Left renal cortex interstitium (tissue), 4 donors: ENCODE measurements at places on chromosomes 16 and 17.

- DNase-seq: no peak
Observed at GRCh38 chr17:47219621-47220475, 10.7 kb downstream of the MYL4 start.

DNA sequence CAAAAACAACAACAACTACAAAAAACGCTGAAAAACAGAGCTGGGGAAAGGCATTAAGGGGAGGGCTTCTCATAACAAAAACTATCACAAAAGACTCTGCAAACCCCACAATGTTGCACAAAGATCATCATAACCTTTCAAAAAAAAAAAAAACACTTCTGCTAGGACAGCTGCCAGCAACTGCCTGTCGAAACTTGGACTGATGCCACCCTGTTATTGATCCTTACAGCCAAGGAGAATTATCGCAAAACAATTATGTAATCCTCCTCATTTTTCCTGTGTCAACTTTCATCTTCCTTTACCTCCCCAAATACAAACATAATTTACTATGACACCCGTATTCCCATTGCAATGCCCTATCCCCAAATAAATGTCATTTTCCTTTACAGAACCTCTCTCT is 9.3 kb downstream of the CCDC40 start:
- DNase-seq: no peak

DNA sequence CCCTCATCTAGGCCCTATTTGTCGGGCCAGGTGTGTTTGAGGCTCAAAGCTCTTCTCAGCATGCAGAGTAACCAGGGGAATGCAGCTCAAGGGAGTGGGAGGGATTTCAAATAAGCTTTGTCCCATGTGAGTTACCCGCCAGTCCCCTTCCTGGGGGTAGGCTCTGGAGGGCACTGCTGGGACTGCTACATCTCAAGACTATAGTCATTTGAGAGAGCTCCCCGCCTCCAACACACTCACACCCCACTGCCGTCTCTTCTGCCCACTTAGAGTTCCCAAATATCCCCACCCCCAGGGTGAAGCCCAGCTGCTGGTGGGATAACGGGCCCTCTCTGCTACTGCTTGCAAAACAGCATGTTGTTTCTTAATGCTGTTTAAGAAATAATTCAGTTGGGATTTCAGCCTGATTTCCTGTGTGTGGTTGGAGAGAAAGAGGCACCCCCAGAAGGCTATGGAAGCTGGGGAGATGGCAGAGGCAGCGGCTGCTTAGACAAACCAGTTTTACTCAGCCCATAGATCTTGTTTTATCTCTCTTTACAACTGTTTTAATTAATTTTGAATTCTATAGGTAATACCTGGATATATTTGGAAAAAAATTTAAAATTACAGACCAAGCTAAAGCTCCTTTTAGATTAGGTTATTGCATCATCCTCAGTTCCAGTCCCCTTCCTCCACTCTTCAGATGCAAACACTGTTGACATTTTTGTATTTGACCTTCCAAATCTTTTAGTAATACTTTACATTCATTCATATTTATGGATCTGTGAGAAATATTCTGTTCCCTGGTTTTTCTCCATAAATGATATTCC is 4.1 kb upstream of the MPO start:
- no peak for DNase-seq

- no peak for DNase-seq
Observed at GRCh38 chr17:80034791-80035686, 633 bp downstream of the TBC1D16 start.

GRCh38 chr16:57588831-57589230 is 39.6 kb upstream of the ADGRG1 start:
- DNase-seq: no peak

GRCh38 chr17:4109449-4109848 is 33.4 kb downstream of the ZZEF1 start:
- no peak for DNase-seq

DNA sequence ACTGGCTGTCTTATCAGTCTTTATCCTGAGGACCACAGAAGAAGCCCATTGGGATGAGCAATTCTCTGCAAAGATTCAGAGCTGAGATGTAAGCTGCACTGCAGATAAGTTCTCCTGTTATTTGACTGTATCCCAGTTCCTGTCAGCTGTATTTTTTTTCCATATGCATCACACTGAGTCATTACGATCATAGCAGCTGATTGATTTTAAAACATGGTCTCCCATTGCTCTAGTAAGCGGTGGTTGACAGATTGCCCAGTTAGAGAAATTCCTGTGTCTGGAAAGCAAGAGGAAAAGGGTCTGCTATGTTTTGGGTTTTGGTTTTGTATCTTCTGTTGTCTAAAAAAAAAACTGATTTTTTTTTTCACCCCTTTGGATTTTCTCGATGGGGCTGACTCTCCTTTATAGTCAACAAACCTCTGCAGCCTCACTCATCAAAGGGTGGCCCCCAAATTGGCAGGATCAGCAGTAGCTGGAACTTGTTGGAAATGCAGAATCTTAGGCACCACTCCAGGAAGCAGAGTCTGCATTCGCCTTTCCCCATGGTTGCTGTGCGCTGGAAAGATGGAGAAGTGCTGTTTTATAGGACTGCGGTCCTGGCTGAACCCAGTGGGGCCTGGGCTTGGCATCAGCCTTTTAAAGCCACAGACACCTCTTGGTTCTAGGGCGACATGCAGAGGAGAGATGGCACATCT is 220.1 kb upstream of the MPHOSPH6 start:
- no peak for DNase-seq

DNA sequence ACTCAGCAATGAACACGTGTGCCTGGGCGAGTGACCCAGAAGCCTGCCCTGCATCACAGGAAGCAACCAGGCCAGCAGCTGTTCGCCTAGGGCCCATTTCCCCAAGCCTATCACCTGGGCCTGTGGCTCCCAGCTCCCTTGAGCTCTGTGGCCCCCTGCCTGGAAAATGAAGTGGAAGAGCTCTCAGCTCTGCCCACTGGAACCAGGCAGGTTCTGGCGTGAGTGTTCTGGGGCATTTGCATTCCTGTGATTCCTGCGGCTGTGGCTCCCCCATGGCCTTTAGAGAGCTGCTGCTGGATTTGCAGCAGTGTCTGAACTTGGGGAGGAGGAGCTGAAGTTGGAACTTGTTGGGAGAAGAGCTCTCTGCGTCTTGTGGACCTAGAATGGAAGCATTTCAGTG is 22.8 kb downstream of the PGS1 start:
- no peak for DNase-seq

GRCh38 chr16:31352376-31353115 is 2.4 kb upstream of the ITGAX start:
- DNase-seq: no peak

- no peak for DNase-seq
Observed at GRCh38 chr16:17160285-17160853, 310.4 kb downstream of the XYLT1 start.

- no peak for DNase-seq
Observed at GRCh38 chr17:1487939-1488825, 4.3 kb downstream of the MYO1C start.

- no peak for DNase-seq
Observed at GRCh38 chr17:76524598-76525512, 12.7 kb downstream of the CYGB start.

DNA sequence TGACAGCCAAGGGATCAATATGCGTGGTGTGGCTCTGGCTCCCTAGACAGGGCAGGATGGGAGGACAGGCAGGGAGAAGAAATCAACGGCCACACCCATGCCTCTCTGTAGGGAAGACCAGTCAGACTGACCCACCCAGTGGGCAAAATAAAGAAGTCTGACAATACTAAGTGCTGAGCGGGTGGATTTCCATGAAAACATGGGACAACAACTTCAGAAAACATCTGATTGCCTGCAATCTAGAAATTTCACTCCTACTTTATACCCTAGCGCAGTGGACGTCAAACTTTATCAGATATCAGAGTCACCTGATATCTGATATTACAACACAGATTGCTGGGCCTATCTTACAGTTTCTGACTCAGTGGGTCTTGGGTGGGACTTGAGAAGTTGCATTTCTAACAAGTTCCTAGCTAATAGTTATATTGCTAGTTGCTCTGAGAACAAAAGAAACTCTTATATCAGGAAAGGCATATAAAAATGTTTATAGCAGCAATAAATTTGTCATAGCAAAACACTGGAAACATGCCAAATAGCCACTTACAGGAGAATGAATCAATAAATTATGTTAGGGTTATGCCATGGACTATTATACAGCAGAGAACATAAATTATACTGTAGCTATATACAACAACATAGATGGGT is 38.4 kb downstream of the C17orf67 start:
- no peak for DNase-seq

- DNase-seq: no peak
Observed at GRCh38 chr16:81401035-81401950, 43.3 kb upstream of the CMIP start.

GRCh38 chr16:69831212-69832123 is 69.3 kb downstream of the WWP2 start:
- DNase-seq: no peak
